Activated gamma-delta T cell treated with anti-CD3 and anti-CD28 coated beads, Interleukin-2, amount 50 U/mL, for 16 hours (primary cell): ENCODE measurements at places on chromosomes 5 and 9.

DNA sequence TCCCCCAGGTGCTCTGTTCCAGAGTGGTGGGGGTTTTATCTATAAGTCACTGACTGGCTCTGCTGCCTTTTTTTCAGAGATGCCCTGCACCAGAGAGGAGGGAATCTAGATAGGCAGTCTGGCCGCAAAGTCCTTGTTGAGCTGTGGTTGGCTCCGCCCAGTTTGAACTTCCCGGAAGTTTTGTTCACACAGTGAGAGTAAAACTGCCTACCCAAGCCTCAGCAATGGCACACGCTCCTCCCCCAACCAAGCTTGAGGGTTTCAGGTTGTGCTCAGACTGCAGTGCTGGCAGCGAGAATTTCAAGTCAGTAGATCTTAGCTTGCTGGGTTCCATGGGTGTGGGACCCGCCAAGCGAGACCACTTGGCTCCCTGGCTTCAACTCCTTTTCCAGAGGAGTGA is 1428.6 kb downstream of the MAT2B start:
- DNase-seq: no peak

DNA sequence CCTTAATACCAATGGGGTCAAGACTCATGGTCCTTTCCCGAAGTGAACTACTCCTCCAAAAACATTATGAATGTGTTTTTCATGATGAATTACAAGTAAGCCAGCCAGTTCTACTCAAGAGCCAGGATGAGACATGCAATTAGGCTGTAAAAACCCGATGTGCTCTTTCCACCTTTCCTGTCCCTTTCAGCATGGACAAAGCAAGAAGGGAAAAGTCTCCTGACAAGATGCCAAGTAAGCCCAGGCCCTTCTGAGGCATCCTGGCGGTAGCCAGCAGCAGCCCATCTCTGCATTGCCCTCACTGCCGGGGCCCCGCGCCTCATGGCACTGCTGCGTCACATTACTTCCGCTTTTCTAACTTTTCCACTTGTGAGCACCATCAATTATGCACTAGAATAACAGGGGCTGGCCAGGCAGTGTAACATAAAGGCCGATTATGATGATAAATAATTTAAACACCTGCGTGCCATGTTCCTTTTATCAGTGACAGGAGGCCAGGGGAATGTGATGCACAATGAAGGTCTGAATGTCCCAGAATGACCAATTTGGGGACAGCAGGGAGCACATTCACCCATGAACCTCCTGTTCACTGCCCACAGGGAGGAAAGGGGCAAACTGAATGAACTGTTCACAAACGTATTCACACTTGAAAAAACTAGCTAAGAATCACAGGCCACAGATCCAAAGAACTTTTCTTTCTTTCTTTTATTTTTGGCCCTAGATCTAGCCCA is 37.4 kb downstream of the EFNA5 start:
- no peak for DNase-seq

DNA sequence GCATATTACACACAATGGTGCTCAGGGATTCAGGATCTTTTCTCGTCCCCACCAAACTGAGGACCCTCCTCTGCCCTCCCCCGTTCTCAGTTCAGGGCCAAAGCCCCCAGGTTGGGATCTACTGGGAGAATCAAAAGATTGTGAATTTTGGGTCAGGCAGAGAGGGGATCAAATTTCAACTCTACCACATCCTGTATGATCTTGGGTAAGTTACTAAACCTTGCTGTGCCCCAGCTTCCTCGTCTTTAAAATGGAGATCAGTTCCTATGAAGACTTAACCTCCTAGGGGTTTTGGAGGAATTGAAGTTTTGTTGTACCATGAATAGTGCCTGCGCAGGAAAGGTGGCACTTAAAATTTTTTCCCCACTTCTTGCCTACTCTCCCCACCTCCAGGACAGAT is 62.4 kb downstream of the RAI14 start:
- DNase-seq: no peak

- DNase-seq: no peak
Observed at GRCh38 chr5:33470544-33470943, 29.8 kb downstream of the TARS1 start.

DNA sequence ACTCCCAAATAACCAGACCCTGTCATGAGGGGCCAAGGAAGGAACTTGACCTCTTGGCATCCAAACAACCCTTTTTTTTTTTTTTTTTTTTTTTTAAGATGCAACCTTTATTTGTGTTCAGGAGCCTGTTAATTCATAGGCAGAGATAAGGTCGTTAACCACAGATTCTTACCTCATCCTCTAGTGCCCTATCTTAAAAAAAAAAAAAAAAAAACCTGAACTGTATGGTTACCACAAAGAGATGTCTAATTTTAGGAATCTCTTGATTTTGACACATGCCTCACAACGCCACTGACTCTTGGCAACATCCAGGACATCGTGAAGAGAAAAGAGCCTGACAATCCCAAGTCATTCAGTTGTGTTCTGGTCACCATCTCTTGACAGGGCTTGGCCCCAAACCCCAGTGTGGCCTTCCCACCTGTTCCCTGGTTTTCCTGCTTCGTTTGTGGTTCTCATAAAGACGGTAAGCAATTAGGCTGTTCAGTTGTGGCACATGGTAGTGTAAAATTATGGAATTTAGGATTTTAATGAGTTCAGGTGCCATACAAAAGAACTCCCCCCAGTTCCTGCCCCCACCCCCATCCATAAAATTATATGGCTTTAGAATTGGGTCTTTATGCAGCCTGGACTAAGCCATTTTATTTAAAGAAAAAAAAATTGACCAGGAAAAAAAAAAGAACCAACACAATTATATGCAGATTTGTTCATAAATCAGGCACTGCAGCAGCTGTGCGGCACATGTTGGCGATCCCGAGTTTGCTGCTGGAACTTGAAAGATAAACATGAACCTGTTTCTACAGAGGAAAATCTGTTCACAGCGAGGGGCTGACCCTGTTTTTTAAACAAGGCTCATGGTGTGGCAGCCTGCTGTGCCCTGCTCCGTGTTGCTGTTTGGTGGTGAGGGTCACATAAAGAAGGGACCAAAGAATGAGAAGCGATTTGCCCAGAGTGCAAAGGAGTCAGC is 267.8 kb upstream of the CLINT1 start:
- DNase-seq: no peak

DNA sequence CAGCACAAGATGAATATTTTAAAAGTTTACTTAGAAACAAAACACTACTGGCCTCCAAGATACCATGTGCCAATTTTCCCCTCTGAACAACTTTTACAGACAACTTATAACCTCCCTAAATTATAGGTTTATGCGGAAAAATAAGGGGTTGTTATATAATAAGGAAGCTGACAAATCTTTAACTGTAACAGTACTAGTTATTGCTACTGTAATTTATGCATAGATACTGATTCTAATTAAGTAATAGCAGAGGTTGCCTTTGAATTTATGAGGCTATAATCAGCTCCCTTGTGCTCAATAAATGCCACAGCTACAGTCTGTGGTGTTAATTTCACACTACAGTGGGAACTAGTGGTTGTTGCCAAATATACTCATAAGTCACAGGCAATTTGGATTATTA is 291.3 kb upstream of the PCSK5 start:
- DNase-seq: no peak

DNA sequence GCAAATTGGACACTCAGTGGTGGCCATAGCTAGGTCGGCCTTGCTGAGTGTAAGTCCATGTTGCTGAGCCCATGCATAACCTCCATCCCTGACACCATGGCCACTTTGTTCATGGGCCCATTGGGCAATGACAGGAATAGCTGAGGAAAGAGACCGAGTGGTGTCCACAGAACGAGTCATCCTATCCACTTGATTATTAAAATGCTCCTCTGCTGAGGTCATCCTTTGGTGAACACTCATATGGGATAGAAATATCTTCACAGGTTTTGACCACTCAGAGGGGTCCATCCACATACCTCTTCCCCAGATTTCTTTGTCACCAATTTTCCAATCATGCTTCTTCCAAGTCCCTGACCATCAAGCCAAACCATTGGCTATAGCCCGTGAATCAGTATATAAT is 63.6 kb downstream of the PPIC start:
- no peak for DNase-seq

DNA sequence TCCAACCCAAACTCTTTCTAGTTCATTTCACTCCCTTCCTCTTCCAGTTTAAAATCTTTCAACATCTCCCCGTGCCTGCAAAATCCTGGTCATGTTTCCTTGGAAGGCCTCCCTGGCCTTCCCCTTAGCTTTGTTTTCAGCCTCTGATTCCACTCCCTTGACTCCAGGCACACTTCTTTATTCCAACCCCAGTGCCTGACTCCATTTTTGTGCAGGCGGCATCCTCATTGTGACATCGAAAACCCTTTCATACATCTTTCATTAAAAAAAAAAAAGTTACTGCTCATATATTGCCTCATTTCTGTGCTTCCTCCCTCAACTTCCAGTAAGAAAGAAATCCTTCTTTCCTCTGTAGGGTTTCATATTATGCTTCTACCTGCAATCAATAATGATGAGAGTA is 7.1 kb upstream of the TNFSF8 start:
- no peak for DNase-seq

DNA sequence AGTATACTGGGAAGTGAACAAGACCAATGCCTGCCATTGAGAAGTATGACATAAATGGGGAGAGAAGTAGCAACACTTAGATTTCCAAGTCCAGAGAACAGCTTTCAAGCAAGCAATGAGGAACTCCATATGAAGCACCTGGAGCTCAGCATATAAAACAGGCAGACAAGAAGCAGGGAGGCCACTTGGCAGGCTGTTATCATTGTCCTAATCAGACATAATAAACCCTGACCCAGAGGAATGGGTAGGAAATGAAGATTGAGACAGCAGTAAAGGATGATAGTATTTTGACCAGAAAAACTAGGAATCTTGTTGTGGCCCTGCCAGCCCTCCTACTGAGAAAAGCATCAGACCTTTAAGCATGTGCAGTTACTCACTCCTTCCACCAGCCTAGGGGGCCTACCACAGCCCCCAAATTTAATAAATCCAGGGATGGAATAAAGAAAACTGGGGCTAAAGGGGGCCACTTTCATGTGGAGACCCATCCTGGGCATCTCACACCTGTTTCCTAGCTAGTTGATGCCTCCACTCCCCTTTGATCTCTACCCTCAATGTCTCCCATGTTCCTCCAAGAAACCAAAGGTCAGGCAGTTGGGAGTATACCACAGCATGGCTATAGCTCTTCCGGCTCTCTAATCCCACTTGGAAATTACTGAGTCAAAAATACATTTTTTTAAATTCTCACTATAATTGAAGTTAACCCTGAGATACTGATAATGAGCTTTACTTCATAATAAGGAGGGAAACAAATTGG is 135.1 kb downstream of the SIL1 start:
- DNase-seq: no peak

DNA sequence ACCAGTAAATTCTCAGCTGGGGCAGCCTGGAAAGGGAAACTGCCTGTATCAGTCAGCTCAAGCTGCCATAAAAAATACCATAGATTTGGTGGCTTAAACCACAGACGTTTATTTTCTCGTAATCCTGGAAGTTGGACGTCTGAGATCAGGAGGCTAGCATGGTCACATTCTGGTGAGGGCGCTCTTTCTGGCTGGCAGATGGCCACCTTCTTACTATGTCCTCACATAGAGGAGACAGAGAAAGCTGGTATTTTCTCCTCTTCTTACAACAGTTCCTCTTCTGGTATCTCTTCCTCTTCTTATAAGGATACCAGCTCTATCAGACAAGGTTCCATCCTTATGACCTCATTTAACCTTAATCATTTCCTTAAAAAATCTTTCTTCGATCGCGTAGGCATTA is 50.5 kb upstream of the RFX3 start:
- DNase-seq: no peak

DNA sequence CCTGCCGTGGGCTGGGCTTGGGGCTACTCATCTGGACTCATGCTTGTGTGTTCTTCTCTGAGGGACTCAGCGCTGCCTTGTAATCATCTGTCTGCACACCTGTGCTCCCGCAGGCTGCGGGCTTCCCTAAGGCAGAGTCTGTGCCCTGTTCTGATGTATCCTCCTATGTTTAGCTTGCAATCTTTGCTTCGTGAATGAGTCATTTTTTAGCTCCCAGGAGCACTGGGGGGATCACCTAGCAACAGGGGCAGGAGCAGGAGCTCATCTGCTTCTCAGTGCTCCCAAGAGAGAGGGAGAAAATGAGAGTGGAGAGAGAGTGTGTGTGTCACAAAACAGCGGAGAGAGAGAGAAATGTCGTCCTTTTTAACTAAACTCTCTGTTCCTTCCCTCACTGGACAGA is 202.4 kb upstream of the ZNF618 start:
- no peak for DNase-seq

GRCh38 chr9:79256691-79257213 is 315.0 kb upstream of the TLE4 start:
- DNase-seq: no peak

- DNase-seq: no peak
Observed at GRCh38 chr5:142758062-142758795, 11.9 kb upstream of the ARHGAP26 start.

GRCh38 chr5:103356350-103357091 is 98.0 kb downstream of the MACIR start:
- DNase-seq: no peak

DNA sequence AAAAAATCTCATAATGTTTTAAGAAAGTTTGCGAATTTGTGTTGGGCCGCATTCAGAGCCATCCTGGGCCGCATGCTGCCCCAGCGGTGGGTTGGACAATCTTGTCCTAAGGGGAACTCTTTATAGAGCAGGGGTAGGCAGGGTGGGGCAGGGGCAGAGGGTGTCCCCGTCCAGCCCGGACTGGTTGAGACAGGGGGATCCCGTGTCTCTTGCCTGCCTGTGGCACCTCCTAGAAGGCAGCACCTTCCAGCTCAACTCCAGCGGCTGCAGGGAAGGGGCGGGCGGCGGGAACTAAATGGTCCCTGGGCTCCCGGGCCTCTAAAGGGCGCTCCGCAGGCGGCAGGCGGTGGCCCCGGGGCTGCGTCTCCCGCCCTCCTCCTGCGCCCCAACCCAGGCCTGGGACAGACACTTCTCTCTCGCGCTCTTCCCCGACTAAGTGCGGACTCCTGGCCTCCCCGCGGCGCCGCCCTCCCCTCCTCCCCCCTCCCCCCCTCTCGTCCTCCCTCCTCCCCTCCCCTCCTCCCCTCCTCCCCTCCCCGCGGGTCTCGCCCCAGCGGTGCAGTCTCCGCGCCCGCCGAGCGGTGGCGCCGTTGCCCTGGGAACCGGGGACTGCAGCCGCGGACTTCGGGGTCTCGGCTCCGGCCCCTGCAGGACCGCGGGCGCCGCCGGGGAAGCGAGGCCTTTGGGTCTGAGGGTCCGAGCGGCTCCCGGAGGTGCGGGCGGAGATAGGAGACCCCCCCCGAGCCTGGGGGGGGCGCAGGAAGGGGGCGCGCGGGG is 132.6 kb downstream of the MRPL36 start:
- DNase-seq: peak; percentile 33

GRCh38 chr9:18893046-18893445 is 140.0 kb downstream of the SAXO1 start:
- DNase-seq: no peak

DNA sequence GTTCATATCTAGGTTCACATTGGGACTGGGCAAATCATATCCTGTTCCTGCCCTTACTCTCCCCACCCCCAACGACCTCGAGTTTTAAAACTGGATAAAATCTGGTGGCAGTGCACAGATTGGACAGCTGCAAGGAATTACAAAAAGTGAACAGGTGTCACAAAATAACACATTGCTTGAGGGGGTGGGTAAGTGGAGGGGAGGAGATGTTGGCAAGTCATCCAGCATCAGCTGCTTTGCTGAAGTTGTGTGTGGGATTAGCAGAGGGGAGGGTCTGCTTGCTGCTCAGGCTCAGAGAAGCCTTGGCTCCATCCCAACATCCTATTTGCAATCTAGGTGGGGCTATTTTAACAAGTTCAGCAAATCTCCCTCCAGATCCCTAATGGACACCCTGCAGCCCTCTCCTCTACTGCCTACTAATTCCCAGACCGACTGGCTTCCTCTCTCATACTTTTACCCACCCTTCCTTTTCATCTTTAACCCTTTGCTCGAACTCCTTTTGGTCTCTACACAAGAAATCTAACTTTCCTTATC is 39.8 kb upstream of the SLC24A2 start:
- DNase-seq: no peak
